ENCODE measurements at places on chromosomes 7 and 10. TPM values are rescaled to one million over a fixed set of nuclear protein-coding genes. Genes with fewer than 3 reads are reported as not detected.
A peak's percentile ranks its signal among the peaks of the same experiment; 100 is the strongest.

The PDE1C gene
- total RNA-seq = not detected

The C10orf62 gene
- not detected for total RNA-seq

The HMX2 gene
- total RNA-seq = 0.28 TPM

The NHLRC2 gene
- 20.1 TPM for total RNA-seq

The CHCHD1 gene
- total RNA-seq = 12.7 TPM

The SUMF2 gene
- total RNA-seq = 117 TPM

The DIP2C gene
- total RNA-seq = 0.76 TPM

The CPA5 gene
- total RNA-seq = 0.56 TPM

The TAC1 gene
- 0.62 TPM for total RNA-seq

GRCh38 chr7:123204206-123204835 lies 4.6 kb upstream of the SLC13A1 start:
- DNase-seq = no peak

GRCh38 chr10:114504769-114505579 lies 100.7 kb upstream of the AFAP1L2 start:
- DNase-seq = no peak

- no peak for DNase-seq
Measured at GRCh38 chr7:130272381-130273080, 5.9 kb downstream of the CPA2 start.

DNA sequence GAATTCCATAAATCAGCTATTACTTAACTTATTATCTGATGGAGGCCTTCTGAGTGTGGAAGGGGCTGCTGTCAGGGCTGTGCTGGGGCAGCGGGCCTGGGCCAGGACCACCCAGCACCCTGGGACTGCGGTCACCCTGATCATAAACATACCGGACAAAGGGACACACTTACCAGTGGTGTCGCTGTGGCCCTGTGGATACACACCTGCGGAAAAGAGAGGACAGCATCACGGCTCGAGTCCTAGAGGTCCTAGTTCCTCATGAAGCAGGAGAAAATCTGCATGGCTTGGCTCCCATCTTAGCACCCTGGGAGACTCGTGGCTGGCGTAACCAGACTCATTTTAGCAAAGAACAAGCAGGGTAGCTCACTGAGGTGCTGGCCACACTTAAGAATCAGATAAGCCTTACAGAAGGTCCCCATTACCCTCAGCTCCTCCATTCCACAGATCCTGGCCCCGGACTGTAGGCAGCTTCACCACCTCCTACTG lies 17.7 kb downstream of the IL15RA start:
- DNase-seq = no peak

GRCh38 chr7:90828601-90829000 lies 232.5 kb downstream of the CDK14 start:
- DNase-seq = no peak

GRCh38 chr7:135335628-135336139 lies 102.0 kb downstream of the STRA8 start:
- DNase-seq = peak; percentile 73

GRCh38 chr7:114663502-114663901 lies 248.9 kb downstream of the FOXP2 start:
- peak; percentile 8 for DNase-seq

DNA sequence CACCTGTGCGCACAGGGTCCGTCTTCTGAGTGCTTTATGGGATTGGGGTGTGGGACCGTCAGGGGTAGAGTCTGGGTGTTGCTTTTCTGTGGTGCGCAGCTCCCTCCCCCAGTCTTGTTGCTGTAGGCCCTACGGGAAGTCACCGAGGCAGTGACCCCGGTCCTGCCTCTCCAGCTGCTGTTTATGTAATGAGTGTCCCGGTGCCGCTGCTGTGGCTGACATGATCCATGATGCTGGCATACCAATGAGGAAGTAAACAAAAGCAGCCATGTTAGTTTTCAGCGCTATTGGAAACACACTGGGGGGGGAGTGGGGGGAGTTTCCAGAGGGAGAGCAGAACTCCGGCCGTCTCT lies 1.1 kb downstream of the TRIM8 start:
- peak; percentile 67 for DNase-seq

DNA sequence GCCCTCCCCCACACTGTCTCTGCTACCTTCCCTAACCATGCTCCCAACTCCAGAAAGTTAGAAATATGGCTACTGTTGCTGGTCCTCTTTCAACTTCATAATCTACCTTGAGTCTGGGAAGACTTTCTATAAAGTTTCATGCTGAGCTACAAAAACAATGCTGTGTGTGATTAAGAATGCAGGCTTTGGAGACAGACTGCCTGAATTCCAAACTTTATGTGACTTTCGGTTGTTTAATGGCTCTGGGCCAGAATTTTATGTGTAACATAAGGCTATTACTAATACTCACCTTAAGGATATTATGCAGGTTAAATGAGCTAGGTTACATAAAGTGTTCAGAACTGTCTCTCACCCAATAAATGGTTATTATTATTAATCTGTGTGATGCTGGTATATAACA lies 19.1 kb downstream of the BET1 start:
- DNase-seq = no peak

DNA sequence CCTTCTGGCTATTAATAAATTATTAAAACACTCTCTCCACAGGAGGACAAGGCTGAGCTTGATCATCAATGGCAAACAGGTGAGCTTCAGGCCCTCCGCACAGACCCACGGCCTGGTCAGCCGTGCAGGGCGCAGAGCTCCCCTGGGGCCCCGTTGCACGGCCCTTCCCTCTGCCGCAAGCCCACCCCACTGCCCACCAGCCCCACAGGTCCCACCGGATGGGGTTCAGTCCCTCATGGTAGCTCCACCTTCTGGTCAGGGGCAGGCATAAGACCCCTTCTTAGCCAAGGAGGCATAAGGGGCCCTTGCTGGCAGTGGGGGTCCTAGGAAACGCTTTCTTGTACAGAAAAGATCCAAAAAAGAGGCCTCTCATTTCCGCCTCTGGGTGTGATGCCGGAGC lies 84.6 kb downstream of the MAD1L1 start:
- no peak for DNase-seq

- DNase-seq = no peak
Measured at GRCh38 chr7:76296743-76297740, 5.4 kb upstream of the HSPB1 start.

- no peak for DNase-seq
Measured at GRCh38 chr10:85362401-85362800, 1004.2 kb downstream of the GRID1 start.

DNA sequence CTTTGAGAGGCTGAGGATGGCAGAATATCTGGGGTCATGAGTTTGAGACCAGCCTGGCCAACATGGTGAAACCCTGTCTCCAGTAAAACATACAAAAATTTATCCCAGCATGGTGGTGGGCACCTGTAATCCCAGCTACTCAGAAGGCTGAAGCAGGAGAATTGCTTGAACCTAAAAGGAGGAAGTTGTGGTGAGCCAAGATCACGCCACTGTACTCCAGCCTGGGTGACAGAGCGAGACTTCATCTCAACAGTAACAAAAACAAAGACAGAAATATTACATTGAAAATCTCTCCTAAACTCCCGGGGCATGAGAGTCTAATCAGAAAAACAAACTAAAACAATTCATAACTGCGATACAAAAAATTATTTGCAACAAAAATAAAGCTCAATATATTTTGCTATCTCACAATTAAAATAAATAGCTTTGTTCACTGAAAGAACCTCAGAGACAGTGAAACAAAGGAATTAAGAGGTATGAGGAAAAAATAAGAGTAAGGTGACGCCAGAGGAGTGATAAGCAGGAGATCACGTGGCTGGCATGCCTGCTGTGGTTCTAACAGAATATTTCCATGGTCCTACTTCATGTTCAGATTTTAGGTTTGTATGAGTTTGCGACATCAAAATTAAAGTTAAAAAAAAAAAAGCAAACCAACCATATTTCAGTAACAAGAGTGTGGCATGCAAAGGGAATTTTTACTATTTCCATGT lies 527.7 kb upstream of the POM121L12 start:
- DNase-seq = no peak

GRCh38 chr7:99098286-99098823 lies 45.6 kb downstream of the SMURF1 start:
- no peak for DNase-seq

- DNase-seq = peak; percentile 54
Measured at GRCh38 chr10:124693801-124694416, 50.3 kb downstream of the FAM53B start.

DNA sequence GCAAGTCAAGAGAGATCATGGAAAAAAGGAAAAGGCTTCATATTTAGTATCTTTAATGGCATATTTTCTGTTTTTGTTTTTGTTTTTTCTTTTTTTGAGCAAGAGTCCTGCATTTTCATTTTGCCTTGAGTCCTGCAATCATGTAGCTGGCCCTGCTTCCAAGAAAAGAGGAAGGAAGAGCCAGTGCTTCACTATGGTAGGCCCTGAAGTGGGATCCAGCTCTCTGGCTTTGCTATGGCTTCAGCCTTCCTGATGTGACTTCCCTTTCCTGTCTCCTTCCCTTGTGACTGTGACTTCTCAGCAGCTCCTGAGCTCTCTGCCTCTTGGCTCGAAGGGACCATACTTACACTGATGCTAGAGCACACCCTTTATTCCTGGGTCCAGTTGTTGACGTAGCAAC lies 512.3 kb downstream of the INHBA start:
- DNase-seq = no peak

DNA sequence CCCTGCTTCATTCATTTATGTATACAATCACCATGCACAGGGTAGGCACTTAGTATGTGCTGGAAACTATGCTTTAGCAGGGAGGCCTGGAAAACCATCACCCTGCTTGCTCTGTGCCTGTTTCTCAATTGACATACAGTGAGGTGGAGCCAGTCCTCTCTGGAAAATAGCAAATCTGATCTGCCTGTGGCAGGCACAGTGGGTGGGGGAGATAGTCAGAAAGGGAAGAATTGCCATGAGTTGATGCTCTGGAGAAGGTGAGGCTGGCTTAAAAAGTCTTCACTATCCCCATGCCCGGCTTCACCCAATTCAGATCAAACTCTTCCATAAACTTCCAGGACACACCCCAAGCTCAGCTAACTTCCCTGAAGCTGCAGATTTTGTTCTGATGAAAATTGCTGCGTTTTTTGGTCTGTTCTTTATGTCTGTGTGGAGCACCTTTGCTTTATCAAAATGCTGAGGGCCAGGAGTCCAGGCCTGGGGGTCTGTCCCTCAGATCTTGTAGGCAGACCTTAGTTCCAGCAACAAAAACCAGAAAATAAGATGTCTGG lies 84.8 kb downstream of the ANK3 start:
- DNase-seq = no peak

- no peak for DNase-seq
Measured at GRCh38 chr10:17655567-17656146, 11.7 kb downstream of the STAM start.

DNA sequence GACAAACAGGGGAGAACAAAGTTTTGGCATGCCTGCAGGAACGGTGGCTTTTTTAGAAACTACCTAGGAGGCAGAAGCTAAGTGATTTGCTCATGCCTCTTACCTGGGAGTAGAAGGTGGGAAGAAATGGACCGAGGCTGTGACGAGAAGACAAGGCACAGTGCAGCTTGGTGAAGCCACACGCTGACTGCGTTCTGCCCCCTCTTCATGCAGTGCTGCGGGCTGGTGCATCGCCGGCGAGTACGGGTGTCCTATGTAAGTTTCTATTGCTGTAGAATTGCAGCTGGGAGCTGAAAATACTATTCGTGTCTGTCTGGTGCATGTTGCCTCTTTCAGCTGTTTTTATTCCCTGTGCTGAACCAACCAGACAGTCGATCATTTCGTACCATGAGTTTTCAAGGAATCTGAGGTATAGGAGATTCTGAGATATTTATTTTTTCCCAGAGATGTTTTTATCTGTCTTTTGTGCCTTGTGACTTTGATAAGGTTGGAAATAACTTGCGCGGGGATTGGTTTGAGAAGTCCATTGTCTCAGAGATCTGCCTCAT lies 120.9 kb downstream of the CACNB2 start:
- DNase-seq = no peak

DNA sequence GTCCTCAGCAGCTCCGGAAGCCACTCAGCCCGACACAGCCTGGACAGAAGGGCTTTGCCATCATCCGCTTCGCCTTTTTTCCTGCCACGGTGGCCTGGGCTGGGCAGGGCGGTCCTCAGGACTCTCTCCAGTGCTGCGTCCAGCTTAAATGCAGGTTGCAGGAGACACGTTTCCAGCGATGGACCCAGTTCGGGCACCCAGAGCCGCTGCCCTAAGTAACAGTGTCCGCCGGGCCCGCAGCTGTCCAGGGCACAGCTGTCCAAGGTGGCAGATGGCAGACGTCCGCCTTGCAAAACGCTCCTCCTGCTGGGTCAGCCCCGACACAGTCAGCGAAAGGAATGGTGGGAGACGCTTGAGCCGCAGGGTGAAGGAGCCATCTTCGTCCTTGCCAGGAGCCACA lies 37.0 kb upstream of the FOXL3 start:
- no peak for DNase-seq

DNA sequence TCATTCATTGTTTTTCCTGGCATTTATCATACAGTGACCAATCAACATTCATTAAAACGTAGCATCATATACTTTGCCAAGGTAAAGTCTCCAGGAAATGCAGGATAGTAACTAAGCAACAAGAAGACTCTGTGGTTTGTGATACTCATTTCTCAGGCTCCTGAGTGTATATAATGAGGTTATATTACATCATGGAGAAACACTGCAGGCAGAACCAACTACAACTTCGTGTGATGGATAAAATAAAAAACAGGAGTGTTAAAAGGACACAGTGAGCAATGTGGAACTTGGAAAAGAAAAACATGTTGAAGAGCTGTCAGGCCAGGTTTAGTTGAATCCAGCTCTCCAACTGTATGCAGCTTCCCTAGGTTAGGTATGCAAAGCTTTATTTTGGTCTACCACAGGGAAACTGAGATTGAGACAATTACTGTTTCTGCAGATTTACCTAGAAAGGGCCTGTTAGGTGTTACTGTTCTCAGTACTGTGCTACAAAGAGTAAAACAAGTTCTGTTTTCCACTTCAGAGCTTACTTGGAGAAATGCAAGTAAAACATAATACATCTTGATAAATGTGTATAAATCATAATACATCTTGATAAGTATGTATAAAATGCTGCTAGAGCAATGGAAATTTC lies 7.8 kb upstream of the CCNY start:
- DNase-seq = no peak

DNA sequence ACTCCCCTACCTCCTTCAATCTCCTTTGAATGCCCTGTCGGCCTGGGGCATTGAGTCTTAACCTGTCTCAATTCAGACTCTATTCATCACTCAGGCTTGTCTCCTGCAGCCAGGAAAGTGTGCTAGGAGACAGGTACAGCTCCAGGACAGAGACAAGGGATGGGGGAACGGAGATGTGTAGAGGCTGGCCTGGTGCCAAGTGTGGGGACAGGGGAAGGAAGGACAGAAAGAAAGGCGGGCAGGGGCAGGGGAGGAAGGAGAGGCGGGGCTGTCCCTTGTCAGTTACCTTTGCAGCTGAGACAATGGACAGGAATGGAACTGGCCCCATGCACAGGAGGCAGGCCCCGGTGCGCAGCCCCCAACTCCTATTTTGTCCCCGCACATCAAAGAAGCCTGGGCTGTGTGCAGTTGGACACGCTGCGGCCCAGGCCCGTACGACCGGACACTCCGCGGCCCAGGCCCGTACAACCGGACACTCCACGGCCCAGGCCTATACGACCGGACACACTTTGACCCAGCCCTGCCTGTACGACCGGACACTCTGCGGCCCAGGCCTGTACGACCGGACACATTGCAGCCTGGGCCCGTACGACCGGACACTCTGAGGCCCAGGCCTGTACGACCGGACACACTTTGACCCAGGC lies 36.9 kb downstream of the CHST15 start:
- no peak for DNase-seq

Data from activated CD4-positive, alpha-beta T cell treated with anti-CD3 and anti-CD28 coated beads for 36 hours (primary cell).